ENCODE measurements at places on chromosomes 13 and 19.

DNA sequence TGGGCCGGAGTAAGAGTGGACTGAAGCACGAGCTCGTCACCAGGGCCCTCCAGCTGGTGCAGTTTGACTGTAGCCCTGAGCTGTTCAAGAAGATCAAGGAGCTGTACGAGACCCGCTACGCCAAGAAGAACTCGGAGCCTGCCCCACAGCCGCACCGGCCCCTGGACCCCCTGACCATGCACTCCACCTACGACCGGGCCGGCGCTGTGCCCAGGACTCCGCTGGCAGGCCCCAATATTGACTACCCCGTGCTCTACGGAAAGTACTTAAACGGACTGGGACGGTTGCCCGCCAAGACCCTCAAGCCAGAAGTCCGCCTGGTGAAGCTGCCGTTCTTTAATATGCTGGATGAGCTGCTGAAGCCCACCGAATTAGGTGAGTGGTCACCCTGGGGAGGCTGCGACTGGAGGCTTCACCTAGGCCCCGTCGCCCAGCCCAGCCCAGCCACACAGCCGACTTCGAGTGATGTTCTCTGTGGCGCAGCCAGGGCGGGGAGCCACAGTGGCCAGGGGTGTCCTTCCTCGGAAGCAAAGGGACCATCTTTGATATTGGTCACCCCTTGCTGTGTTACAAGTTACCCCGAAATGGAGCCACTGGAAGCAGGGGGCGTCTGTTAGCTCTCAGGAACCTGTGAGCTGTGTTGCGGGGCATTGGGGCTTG lies 5.6 kb downstream of the PIAS4 start:
- no peak for DNase-seq

GRCh38 chr13:50990818-50991506 lies 81.4 kb downstream of the RNASEH2B start:
- DNase-seq, result no peak

DNA sequence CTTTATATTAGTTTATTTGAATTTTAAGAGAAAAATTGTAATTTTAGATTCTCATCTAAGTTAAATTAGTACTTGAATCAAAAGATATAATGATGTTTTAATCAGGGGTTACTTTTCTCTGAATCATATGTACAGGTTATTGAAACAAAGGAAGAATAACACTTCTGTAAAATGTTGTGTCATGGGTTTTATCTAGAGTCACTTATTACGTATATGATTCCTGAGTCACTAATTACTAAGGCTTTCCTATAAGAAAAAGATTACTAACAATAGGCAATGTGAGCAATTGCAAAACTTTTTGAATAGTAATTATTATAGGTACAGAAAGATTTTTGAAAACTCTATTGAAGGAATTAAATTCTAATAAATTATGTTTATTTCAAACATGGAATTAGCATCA lies 99.2 kb upstream of the KLF5 start:
- no peak for DNase-seq

- DNase-seq, result no peak
Measured at GRCh38 chr19:3852614-3853254, 16.1 kb downstream of the ZFR2 start.

DNA sequence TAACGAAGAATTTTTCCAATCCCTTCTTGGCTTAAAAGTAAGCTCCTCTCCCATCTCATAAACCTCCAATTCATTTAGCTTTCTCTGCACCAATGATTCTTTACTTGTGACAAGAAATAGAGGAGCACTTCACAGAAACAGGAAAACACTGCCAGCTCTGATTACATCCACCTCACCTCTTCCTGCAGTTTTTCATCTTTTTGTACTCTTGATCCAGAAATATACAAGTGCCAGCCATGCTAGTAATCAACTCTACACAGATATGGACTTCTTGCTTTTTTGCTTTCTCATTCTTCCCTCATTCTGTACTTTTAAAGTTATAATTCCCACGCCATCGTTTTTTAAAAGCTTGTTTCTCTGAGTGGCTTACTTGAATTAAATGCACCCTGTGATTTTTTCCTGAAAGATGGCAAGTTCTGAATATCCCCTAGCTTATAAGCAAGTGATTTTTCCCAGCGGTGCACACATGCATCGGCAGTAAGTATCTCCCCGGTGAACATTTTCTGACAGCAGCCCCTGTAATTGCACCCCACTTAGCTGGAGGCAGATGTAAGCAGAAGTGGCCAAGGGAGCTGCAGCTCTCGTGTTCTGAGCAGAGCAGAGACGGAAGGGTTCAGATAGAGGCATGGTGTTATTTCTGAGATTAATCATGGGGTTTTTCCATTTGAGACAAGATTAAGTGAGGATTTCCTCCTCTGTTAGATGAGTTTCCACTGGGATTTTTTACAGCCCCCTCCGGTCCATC lies 340.7 kb downstream of the SLC7A1 start:
- no peak for DNase-seq

GRCh38 chr13:52744842-52745375 lies 5.3 kb upstream of the CNMD start:
- DNase-seq, result no peak

DNA sequence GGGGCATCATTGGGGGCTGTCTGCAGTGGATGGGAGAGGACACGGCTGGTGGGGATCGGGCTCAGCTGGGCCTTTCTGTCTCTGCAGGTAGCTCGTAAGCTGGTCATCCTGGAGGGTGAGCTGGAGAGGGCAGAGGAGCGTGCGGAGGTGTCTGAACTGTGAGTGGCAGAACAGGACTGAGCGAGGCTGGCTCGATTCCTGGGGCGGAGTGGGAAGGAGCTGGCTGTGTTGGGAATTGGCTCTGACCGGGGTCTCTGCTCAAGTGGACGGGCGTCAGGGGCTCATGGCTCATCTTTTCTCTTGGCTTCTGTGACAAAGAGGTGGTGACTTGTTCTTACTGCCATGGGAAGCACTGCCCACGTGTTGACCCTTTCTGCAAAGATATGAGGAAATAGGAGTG lies 11.6 kb downstream of the TPM4 start:
- DNase-seq, result no peak

DNA sequence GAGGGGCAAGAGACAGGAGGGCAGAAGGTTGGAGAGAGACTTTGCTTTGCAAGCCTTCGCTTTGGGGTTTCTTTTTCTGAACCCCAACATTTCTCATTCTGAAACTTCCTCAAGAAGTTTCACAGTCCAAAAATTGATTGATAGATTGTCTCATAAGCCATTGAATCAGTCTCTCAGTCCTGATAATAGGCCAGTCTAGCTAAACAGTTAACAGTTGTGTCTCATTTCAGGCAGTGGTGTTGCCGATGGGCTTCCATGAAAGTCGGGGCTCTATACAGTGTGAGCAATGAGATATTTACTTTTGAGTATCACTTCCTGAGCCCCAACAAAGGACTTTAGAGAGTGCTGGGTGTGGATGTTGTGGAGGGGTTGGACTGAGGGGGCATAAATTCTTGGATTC lies 26.5 kb upstream of the SPRY2 start:
- no peak for DNase-seq

- peak; percentile 54 for DNase-seq
Measured at GRCh38 chr19:46537136-46538097, 41.8 kb upstream of the PNMA8B start.

DNA sequence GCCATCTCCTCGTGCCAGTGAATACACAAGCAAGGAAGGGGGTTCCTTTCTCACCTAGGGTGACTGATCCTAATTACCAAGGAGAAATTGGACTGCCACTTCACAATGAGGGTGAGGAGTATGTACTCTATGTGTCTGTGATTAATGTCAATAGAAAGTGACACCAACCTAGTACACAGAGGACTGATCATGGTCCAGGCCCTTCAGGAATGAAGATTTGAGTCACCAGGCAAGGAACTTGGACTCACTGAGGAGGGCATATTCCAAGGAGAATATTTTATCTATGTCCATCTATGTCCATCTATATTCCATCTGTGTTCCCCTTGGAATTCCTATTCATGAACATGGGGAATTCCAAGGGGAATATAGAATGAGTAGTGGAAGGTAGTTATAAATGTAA lies 9.2 kb upstream of the ALOX5AP start:
- DNase-seq, result no peak

GRCh38 chr19:4523306-4524110 lies 5.2 kb upstream of the PLIN4 start:
- peak; percentile 76 for DNase-seq
